H1 (cell line): ENCODE measurements at places on chromosomes 6 and 20. TPM values are rescaled to one million over a fixed set of nuclear protein-coding genes. Genes with fewer than 3 reads are reported as not detected.
A peak's percentile ranks its signal among the peaks of the same experiment; 100 is the strongest.

DNA sequence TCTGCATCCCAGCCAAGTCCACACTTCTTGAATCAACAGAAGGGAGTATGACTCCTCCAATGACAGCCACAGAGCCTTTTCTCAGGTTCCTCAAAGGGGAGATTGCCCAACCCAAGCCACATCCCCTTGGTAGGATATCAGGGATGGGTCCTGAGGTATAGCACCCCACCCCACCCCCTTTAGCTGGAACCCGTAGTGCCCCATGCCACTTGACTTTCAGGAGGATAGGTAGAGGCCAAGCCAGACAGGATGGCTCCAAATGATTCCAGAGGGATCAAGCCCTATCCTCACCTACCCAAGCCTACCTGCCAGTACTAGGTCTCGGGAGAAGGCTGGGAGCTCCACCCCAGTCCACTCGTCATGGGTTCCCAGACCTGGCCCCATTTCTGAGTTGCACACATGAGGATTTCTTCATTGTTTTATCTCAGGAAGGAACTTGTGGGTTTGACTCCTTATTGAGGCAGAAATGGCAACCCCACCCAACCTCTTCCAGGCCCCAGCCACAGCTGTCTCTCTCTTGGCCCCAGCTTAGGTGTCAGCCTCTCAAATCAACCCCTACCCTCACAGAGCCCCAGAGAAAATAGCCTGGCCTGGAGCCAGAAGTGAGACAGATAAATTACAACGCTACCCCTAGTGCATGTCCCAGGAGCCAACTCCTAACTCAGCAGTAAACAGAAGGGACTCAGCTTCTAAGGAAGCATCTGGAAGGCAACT, 3.6 kb downstream of the CCND3 start:
- no peak for DNase-seq
- H3K27me3 ChIP-seq, result no peaks in the 10 kb centered on the region
- H3K4me1 ChIP-seq, result peaks cover 6% of the 10 kb centered on the region
- 0 out of 2 replicates have a peak overlapping the region, but pooled peaks have one; percentile 51 for H3K27ac ChIP-seq
- H3K36me3 ChIP-seq, result peaks cover 25% of the 10 kb centered on the region

DNA sequence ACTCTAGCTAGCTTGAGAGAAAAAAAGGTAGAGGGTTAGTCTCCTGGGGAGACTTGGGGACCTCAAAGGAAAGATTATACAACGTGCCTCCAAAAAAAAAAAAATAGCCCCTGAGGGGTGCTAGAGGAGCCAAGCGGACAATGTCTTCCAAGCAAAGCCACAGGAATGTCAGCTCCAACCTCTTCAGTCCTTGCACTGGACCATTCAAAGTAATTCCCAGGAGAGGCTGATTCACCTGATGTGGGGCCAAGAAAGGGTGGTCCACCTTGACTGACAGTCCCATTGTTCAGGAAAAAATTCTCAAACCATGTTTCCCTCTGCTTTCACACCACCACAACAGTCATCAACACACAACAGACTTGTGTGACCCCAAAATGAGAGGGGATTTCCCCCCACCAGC, 30.7 kb downstream of the ASIP start:
- DNase-seq, result no peak
- no peak overlapping the region for H3K4me3 ChIP-seq
- H3K4me1 ChIP-seq, result no peaks in the 10 kb centered on the region
- peaks cover 36% of the 10 kb centered on the region for H3K36me3 ChIP-seq

GRCh38 chr6:112522587-112522986, 175.5 kb downstream of the RFPL4B start:
- H3K27ac ChIP-seq, result no peak overlapping the region
- H3K27me3 ChIP-seq, result no peaks in the 10 kb centered on the region
- 0 out of 2 replicates have a peak, but pooled peaks cover 2% of the 10 kb centered on the region for H3K4me1 ChIP-seq
- no peak for DNase-seq

DNA sequence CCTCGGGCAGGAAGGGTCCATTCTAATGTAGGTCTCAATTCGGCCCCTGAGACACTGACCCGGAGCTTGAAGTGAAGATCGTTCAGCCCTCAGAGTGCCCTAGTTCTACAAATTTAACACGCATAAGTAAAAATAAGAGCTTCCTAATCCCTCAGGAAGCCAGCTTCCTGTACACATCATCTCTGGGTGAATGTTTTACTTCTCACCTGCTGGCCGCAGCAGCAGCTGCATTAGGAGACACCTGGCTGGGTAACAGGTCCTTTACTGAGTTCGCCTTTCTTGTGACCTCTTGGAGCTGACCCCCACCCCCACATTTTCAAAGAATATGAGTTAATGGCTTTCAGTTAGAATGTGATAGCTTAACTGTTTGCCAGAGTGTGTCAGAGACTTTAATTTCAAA, 165.0 kb downstream of the SMOC2 start:
- H3K27me3 ChIP-seq, result no peaks in the 10 kb centered on the region
- H3K4me3 ChIP-seq, result no peak overlapping the region
- H3K27ac ChIP-seq, result no peak overlapping the region
- no peak for DNase-seq

DNA sequence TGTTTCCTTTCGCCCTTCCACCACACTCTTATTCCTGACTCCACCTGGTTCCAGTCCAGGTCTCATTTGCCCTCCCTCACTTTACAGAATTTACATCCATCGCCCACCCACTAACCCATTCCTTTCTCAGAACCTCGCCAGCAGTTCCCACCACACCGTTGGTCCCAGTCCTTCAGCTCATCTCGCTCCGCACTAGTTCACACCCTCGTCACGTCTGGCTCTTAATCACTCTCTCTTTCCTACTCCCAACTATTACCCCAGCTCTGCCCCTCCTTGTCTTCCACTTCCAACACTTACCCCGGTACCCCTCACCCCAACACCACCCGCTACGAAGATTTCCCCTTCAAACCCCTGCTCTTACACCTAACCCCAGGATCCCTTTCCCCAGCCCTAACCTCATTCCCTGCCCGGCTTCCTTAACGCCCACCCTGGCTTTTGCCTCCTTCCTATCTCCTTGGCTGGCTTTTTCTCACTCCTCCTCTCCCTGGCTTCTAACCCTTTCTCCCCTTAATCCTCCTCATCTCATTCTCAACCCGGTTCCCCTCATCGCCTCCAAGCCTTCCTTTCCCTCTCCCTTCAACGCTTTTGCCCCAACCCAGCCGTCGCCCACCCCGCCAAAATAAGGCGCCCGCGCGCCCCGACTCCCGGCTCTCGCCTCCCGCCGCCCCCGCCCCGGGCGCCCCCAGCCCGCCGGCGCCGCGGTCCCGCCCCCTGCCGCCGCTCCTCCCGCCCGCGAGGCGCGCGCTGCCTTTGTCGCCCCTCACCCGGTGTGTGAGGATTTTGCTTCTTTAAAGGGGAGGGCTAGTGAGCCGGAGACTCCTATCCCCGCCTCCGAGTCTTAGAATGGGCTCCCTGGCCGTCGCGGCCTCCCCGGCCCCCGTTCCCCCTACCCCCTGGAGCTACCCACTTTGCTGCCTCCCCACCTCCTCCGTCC, 542 bp downstream of the USP49 start:
- no peaks in the 10 kb centered on the region for H3K27me3 ChIP-seq
- no peak for DNase-seq
- peak overlapping the region; percentile 95 for H3K4me3 ChIP-seq

- H3K4me3 ChIP-seq, result peak overlapping the region; percentile 73
- H3K36me3 ChIP-seq, result no peaks in the 10 kb centered on the region
- H3K27me3 ChIP-seq, result peaks cover 31% of the 10 kb centered on the region
- 0 out of 2 replicates have a peak, but pooled peaks cover 2% of the 10 kb centered on the region for H3K4me1 ChIP-seq
Measured at GRCh38 chr6:136791296-136792094, 782 bp downstream of the MAP3K5 start.

DNA sequence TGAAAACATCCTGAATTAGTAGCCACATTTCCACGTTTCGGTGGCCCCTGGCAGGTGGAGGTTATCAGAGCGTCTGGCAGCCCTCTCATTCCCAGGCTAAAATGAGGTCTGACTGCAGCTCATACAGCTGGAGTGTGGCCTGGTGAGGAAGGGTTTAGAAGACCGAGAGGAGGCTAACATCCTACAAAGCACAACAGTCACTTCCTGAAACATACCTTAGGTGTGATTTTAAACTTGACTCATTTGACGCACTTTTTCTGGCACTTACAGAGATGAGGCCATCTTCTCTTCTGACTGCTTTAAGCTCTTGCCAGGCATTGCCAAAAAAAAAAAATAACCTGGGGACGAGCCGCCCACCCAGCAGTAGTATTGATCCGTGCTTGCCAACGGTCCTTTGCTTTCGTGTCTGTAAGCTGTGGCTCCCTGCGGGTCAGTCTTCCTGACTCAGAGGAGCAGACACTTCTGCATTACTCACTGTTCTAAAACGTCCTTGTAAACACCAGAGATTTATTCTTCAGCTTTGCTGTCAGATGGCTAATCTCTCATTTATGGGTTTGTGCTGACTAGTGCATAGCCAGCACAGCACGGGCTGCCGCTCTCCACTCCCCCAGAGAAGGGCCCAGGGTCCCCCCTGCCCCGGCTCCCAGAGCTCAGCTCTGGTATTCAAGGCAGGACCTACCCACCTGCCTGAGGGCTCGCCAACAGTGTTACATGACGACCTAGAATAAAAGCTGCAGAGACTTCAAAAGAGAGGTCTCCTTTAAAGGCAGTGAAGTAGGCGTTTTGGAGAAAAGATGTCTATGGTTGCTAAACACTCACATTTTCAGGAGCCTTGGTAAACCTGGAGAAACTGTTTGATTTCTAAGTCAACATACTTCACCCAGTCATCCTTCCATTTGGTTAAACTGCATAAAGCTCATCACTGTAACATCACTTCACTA, 78.5 kb upstream of the FRMD1 start:
- H3K4me3 ChIP-seq, result no peak overlapping the region
- peaks cover 4% of the 10 kb centered on the region for H3K4me1 ChIP-seq
- no peak overlapping the region; the same call in 1 of the 2 replicates for H3K27ac ChIP-seq
- H3K36me3 ChIP-seq, result no peaks in the 10 kb centered on the region
- no peak for DNase-seq

DNA sequence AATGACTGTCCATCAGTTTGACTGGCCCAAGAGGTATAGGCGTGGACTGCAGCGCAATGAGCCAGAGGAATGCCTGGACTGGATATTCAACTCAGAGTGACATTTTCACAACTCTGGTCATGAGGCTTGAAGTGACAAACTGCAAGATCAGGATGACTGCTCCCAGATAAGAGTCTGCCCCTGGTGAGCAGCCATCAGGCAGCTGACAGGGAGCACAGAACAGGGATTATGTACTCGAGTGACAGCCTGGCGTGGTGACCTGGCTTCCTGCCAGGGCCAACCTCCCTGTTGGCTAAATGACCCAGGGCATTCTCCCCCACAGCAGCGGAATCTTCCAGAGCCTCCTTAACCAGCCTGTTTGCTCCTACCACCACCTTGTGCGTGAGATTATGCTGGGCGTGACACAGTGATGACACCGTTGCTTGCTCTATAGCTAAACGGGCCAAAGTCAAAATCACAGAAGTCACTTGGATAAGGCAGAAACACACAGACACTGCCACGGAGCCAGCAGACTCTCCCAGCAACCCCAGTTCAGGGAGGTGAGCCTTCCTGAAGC, 209.1 kb upstream of the JARID2 start:
- no peak overlapping the region for H3K4me3 ChIP-seq
- H3K4me1 ChIP-seq, result peaks cover 9% of the 10 kb centered on the region
- H3K27ac ChIP-seq, result peak overlapping the region; percentile 59; the same call in 1 of the 2 replicates

Gene MDC1
- 68.0 and 81.1 TPM in 2 replicates for total RNA-seq

- H3K27ac ChIP-seq, result peak overlapping the region; percentile 93
- no peak for DNase-seq
- no peaks in the 10 kb centered on the region for H3K4me1 ChIP-seq
- H3K4me3 ChIP-seq, result peak overlapping the region; percentile 62
- peaks cover 4% of the 10 kb centered on the region; the same call in 1 of the 2 replicates for H3K36me3 ChIP-seq
Measured at GRCh38 chr6:20402092-20402341, 338 bp downstream of the E2F3 start.

Gene EPPIN
- total RNA-seq, result 0.13 TPM in 1 of 2 replicates, not detected in the other

DNA sequence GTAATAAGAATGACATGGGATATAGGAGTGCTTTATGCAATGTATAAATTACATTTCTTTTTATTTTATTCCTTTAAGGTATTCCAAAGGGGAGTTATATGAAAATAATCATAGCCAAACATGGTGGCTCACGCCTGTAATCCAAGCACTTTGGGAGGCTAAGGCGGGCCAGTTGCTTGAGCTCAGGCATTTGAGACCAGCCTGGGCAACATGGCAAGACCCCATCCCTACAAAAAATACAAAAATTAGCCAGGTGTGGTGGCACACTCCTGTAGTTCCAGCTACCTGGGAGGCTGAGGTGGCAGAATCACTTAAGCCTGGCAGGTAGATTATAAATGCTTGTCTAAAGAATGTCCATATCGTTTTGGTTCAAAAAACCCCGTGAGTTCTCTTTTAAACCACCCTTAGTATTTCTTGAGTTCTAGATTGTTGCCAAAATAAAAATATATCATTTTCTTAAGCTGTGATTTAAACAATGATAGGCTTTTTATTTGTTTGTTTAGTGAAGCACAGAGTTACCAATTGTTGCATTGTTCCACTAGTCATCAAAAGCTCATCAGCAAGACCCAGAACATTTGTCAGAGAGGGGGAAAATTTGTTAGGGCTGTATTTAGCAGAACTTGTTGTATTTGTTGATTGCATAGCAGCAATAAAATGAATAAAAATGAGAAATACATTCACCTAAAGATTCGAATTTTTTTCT, 146.2 kb downstream of the KHDC1L start:
- H3K4me3 ChIP-seq, result no peak overlapping the region
- H3K36me3 ChIP-seq, result no peaks in the 10 kb centered on the region
- no peak for DNase-seq
- no peaks in the 10 kb centered on the region for H3K27me3 ChIP-seq

- no peak overlapping the region for H3K27ac ChIP-seq
- DNase-seq, result no peak
- H3K27me3 ChIP-seq, result no peaks in the 10 kb centered on the region
- no peaks in the 10 kb centered on the region for H3K4me1 ChIP-seq
Measured at GRCh38 chr6:97288188-97288587, 5.2 kb upstream of the MMS22L start.

Gene GPR63
- 11.3 and 11.6 TPM in 2 replicates for total RNA-seq

Gene NRSN1
- total RNA-seq, result 0.29 and 0.78 TPM in 2 replicates

DNA sequence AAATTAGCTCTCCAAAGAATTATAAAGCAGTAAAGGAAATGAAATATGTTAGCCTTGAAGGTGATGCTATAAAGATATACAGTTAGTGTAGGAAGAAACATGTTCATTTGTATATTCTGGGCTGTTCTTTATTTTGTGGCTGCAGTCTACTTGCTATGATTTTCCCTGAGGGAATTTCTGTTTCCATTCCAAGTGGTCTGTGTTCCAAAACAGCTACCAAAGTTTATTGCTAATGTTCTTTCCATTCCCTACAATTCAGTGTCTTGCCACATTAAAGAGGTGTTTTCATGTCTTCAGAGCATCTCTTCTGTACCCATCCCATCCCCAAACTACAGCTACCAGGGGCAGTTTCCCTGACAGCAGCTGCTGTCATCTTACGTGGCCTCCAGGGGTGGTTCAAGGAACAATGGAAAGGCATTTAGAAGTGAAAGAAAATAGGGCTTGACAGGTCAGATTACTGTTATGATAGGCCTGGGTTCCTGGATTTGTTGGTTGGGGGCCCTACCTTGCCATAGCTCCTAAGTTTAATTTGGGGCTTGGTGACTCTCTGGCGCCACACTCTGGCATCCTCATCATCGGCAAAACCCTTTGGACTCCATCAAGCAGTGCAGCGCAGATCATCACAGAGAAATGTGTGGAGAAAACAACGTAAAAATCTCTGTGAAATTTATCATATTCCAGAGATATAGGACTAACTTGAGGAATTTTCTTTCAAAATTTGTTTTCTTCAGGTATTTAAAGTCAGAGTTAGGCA, 33.8 kb upstream of the AIG1 start:
- H3K4me1 ChIP-seq, result no peaks in the 10 kb centered on the region
- no peaks in the 10 kb centered on the region for H3K27me3 ChIP-seq
- peak; percentile 71 for DNase-seq
- no peaks in the 10 kb centered on the region for H3K36me3 ChIP-seq

Gene IMPG1
- total RNA-seq, result not detected in 2 replicates

- no peak overlapping the region for H3K4me3 ChIP-seq
- H3K4me1 ChIP-seq, result peaks cover 2% of the 10 kb centered on the region; the same call in 1 of the 2 replicates
- peak; percentile 39 for DNase-seq
- no peak overlapping the region for H3K27ac ChIP-seq
- H3K36me3 ChIP-seq, result no peaks in the 10 kb centered on the region
Measured at GRCh38 chr6:138517635-138518034, 18.3 kb upstream of the NHSL1 start.

Gene PSMB8
- total RNA-seq, result 18.4 and 22.0 TPM in 2 replicates

Gene PAK5
- 0.44 and 0.80 TPM in 2 replicates for total RNA-seq
